CD14-positive monocyte (primary cell): ENCODE measurements at places on chromosomes 12 and 14. TPM values are rescaled to one million over a fixed set of nuclear protein-coding genes. Genes with fewer than 3 reads are reported as not detected.
A peak's percentile ranks its signal among the peaks of the same experiment; 100 is the strongest.

- DNase-seq: no peak
Observed at GRCh38 chr14:99602054-99602787, 1.8 kb downstream of the CCDC85C start.

DNA sequence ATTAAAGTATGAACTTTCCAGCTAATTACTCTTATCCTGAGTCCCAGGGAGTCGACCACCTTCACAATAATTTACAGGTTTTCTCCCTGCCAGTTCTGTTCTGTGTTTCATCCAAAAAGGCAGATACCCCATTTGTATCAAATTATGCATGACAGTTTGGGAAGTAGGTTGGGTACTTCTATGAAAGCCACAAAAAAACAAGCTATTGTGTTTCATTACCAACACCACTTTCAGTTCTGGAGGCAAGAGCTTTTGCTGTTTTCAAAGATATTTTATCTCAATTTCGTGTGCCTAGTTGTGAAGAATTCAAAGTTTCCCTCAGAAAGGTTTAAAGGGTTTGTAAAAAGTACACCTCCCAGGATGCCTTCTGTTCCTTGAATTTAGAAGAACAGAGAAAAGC lies 557.4 kb downstream of the FLRT2 start:
- DNase-seq: no peak

- DNase-seq: peak; percentile 63
Observed at GRCh38 chr12:62581288-62582064, 114.8 kb downstream of the MON2 start.

DNA sequence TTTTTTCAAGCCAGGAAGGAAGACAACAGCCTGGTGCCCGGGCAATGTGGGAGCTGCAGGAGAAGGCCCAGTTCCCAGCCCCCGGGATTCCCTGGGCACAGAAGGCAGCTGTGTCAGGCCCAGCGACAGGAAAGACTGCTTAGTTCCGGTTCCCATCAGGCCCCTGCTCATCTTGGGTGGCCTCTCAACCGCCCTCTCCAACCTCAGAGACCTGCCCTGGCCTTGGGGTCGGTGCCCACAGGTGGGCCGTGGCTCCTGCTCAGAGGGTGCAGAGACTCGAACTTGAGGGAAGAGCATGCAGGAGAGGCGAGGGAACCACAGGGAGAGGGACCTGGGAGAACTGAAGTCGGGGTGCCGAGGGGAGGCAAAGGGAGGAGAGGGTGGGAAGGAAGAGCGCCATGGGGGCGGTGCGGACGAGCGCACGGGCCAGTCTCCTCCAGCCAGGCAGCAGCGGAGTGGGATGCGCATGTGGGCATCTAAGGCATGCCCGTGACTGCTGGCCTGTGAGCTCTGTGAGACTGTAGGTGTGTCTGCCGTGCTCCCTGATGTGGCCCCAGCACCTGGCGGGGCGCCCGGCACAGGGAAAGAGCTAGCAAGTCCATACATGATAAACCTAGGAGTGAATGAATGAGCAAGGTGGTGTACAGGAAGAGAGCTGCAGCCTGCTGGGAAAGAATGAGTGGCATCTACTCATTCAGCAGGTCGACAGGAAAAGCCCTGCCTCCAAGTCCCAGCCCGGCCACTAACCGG lies 42.7 kb downstream of the SSH1 start:
- DNase-seq: no peak

- peak; percentile 12 for DNase-seq
Observed at GRCh38 chr14:81765651-81766275, 232.1 kb upstream of the SEL1L start.

DNA sequence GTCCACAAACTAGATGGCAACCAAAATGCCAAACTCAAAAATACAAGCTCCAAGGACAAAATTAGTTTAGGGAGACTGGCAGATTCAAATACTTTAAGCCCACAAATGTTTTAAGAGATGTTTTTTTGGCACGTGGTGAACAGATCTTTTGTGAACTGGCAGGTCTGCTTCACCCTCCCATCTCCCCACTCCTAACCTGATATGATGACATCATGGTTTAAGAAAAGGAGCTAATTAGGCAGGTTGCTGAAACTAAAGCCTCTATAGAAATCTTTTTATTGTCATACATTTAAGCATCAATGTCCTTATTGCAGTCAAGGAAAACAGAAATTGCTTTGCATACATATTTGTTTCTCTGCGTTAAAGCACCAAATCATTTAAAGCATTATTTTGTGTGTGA lies 5.8 kb downstream of the LRIG3 start:
- DNase-seq: no peak

DNA sequence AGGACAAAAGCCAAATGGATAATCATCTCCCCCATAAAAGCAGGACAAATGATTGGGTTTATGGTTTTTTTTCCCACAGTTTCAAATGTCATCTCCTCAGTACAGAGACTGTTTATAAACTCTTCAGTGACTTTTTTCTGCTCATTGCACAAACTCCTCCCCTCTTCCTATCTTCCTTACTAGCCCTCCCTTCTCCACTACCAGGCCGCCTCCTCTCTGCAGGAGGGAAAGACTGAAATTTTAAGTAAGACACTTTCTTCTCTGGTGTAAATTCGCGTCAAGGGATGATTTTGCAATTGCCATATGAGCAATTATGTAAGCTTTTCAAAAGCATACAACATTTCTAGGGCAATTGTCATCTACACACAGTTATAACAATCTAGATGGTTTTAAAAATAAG lies 37.0 kb downstream of the BTG1 start:
- peak; percentile 55 for DNase-seq

GRCh38 chr12:14957551-14958168 lies 3.7 kb downstream of the ARHGDIB start:
- peak; percentile 82 for DNase-seq

- no peak for DNase-seq
Observed at GRCh38 chr14:100692256-100692655, 34.4 kb upstream of the DLK1 start.

DNA sequence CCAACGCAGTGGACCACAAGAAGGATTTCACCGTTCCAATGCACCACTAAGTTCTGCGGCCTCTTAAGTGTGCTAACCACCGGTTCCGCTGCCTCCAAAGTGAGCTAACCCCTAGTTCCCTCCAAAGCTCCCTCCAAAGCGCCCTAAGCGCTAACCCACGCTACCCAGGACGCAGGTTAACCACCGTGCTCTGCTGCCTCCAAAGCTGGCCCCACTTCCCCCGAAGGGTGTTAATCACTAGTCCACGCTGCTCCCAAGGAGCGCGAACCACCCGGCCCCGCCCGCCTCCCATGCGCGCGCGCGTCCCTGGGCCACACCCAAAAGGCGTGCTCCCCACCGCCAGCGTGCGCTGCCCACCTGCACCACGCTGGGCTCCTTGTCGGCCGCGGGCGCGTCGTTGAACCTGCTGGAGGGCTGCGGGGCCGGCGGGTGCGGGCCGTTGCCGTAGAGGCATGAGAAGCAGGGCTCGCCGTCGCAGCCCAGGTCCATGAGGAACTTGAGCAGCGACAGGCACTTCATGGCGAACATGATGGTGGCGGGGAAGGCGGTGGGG lies 11.7 kb downstream of the FAM181A start:
- no peak for DNase-seq

DNA sequence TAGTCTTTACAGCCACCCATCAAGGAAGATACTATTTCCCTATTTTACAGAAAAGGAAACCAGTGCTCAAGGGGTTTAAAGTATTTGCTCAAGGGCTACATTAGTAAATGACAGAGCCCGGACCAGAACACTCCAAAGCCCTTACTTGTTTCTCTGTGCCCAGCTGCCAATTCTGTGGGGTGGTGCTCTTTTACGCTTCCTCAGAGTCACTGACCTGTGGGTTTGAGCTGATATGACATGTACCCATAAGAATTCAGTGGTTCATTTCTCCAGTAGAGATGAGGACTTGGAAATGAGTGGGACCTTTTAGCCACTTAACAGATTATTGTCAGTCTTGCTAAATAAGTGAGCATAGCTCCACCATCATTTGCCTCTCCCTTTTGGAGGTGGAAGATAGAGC lies 37.4 kb upstream of the NKX2-8 start:
- DNase-seq: no peak

- DNase-seq: peak; percentile 18
Observed at GRCh38 chr12:131603939-131604795, 106.7 kb upstream of the SFSWAP start.

DNA sequence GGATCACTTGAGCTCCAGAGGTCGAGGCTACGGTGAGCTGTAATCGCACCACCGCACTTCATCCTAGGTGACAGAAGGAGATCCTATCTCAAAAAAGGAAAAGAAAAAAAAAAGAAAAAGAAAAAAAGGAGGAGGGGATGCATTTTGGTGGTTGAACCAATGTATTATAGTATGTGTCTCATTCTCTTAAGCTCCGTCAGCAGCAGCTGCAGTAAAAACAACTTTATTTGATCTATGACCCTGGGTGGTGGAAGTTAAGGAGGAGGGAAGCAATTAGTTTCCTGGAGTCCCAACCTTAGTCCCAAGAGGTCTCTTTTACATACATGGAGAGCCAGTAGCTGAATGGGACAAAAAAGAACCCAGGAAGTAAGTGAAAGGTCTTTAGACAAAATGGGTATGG lies 26.8 kb upstream of the APOF start:
- DNase-seq: no peak

DNA sequence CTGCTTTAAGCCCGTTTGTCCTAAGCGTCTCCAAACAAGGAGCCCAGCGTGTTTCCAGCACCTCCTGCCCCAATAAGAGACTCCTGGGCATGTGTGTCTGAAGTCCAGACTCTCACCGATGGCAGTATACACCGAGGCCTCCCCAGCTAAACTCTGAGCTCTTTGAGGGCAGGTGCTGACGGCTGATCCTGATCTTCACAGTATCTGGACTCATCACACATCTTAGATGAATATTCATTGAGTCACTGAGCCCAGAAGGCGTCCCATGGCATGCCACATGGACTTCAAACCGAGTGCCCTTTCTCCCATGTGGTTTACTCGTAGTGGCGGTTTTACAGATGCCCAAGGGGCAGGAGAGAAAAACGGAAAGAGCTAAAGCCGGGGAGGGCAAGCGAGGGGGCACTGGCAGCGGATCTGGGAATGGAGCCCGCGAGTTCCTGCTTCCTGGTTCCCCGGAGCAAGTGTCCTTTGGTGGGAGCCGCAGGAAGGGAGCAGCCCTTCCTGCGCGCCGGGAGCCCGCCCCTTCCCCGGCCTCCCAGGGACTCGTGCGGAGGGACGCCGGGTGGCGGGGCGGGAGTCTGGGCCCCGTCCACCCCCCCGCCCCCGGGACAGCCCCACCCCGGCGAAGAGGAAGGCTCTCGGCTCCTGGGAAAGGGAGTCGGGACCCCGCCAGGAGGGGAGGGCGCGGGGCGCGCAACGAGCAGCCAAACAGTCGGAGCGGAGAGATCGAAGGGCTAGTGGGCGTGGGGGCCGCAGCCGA lies 585 bp upstream of the TEAD4 start:
- DNase-seq: no peak

GRCh38 chr14:81235096-81235495 lies 14.3 kb upstream of the GTF2A1 start:
- DNase-seq: no peak

DNA sequence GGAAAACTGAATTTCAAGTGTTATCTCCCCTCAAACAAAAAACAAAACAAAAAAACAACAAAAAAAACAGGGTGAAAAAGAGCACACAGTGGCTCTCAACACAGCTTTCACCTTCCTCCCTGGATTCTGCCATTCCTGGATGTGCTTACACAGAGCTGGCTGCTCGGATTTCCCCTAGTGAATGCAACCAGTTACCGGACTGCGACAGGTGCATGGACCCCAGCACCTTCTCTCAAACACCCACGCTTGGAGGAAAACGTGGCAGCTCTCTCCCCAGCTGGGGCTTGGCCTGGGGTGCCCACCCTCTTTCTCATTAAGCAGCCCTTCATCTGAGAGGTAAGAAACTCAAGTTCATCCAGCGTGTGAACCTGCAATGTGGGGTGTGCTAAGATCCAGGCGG lies 33.5 kb upstream of the DICER1 start:
- DNase-seq: no peak

GRCh38 chr12:23944067-23944466 lies 5.4 kb downstream of the SOX5 start:
- no peak for DNase-seq

GRCh38 chr14:68479247-68479646 lies 313.6 kb downstream of the ZFP36L1 start:
- no peak for DNase-seq

- DNase-seq: no peak
Observed at GRCh38 chr12:93831374-93831773, 154.2 kb downstream of the CRADD start.

DNA sequence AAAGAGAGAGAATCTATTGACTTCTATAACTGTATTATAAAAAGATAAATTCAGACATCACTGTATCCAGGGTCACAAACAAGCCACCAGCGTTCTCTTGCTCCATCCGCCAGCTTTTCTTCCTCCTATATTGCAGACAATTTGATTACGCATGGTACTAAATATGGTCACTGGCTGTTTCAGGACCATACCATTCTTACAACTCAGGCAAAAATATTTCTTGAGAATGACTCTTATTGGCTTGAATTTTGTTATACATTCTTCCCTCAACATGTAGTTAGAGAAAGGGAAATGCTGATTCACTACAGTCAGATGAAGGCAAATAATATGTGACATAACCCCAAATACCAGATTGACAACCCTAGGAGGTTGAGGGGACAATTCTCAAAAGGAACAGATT lies 101.3 kb downstream of the SLC6A15 start:
- no peak for DNase-seq

- no peak for DNase-seq
Observed at GRCh38 chr14:34029921-34030334, 79.1 kb upstream of the EGLN3 start.

GRCh38 chr14:55979096-55979495 lies 139.1 kb upstream of the PELI2 start:
- DNase-seq: no peak

- DNase-seq: peak; percentile 32
Observed at GRCh38 chr12:55060470-55060869, 40.7 kb downstream of the NEUROD4 start.

DNA sequence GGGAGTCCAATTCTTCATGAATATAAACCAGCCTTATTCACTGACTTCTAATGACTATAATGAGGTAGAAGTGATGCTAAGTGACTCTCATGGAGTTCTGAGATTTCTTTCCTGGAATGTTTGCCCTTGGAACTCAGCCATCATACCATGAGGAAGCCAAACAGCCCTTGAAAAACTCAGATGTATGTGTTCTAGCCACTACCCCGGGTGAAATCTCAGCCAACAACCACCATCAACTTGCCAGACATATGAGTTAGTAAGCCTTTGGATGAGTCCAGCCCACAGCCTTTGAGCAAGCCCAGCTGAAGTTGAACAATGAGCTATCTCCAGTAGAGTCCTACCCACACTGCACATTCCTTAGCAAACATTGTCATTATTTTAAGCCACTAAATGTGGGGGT lies 149.5 kb downstream of the SLC6A15 start:
- no peak for DNase-seq

DNA sequence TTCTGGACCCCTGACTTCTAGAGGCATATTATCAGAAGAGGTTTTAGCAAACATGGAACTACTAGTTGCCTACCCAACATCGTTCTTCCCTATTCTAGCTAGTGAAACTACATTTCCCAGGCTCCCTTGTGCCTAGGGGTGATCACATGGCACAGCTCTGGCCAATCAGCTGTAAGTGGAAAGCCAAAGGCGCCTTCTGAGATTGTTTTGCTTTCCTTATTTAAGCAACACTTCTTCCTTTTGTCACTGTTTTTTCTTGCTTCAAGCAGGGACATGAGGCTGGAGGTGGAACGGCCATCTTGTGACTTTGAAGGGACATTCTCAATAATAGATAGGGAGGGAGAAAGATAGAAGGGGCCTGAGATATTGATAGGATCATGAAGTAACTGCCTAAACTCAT lies 136.7 kb downstream of the ZNF664 start:
- peak; percentile 16 for DNase-seq

Gene ASIC1
- not detected in 2 replicates for polyA plus RNA-seq

Gene APEX1
- 110 and 208 TPM in 2 replicates for polyA plus RNA-seq

Gene CCDC175
- polyA plus RNA-seq: not detected

Gene DIO3
- polyA plus RNA-seq: not detected

Gene TBPL2
- polyA plus RNA-seq: not detected

Gene GNG2
- 31.4 and 42.7 TPM in 2 replicates for polyA plus RNA-seq

Gene TSPAN11
- not detected for polyA plus RNA-seq

Gene NT5DC3
- polyA plus RNA-seq: 1.5 and 4.8 TPM in 2 replicates
